Activated CD8-positive, alpha-beta memory T cell treated with anti-CD3 and anti-CD28 coated beads for 1 hour (primary cell): ENCODE measurements at places on chromosomes 2 and 18.

DNA sequence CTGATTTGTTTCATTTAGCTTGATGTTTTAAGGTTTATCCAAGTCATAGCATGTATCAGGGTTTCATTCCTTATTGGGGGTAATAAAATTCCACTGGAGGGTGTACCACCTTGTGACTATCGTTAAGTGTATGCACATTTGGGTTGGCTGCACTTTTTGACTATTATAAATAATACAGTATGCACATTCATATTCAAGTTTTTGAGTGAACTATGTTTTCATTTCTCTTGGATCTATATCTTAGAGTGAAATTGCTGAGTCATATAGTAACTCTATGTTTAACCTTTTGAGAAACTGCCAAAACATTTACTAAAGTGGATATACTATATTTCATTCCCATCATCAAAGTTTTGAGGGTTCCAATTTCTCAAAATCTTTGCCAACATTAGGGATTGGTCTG, 952.7 kb downstream of the TDRD15 start:
- no peak for DNase-seq

DNA sequence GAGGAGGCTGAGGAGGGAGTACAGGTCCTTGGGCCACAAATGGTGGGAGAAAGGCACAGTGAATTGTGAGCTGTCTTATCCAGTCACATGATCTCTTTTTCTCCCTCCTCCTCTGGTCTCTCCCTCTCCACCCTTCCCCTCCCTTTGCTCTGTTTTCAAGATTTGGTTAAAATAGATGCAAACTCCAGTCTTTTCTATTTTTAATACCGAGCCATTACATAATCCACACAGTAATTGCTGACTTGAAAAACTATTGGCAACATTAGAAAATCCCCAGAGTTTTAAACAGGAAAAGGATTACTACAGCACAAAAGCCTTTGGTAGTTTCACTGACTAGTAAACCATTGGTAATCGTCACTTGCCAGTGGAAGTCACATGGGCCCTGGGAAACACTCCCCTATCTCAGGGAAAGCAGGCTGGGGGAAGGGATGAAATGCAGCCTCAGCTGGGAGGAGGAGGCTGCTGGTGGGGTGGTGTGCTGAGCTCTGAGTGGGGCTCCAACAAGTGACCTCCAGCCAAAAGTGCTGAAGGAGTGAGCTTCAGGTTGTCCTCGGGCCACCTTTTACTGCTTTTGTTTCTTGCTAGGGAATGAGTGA, 57.4 kb upstream of the PCBP1 start:
- no peak for DNase-seq

GRCh38 chr2:64863097-64863820, 125.9 kb upstream of the SLC1A4 start:
- no peak for DNase-seq

GRCh38 chr18:27854631-27855030, 322.3 kb downstream of the CDH2 start:
- DNase-seq = no peak

DNA sequence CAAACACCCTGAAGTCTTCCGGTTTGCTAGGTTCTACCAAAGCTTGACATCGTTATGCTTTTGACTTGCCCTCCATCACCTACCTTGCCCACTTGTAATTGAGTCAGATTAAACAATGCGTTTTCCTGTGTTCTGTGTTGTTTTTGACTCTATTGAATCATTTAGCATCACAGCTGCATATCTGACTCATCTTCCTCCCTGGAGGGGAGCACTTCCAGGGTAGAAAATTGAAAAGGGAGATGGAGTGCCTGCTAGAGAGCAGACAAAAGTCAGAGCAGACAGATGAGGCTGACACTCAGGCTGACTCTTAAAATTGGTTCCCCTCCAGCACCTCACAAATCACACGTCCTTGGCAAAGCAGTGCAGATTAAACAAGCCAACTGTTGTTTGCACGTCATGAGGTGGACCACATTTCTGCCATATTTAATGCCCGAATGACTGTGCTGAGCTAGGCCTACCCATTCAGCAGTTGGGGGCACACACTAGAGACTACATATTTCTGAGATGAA, 2.2 kb downstream of the MPP4 start:
- DNase-seq = no peak

GRCh38 chr2:68246396-68246795, 5.9 kb downstream of the PPP3R1 start:
- DNase-seq = no peak

DNA sequence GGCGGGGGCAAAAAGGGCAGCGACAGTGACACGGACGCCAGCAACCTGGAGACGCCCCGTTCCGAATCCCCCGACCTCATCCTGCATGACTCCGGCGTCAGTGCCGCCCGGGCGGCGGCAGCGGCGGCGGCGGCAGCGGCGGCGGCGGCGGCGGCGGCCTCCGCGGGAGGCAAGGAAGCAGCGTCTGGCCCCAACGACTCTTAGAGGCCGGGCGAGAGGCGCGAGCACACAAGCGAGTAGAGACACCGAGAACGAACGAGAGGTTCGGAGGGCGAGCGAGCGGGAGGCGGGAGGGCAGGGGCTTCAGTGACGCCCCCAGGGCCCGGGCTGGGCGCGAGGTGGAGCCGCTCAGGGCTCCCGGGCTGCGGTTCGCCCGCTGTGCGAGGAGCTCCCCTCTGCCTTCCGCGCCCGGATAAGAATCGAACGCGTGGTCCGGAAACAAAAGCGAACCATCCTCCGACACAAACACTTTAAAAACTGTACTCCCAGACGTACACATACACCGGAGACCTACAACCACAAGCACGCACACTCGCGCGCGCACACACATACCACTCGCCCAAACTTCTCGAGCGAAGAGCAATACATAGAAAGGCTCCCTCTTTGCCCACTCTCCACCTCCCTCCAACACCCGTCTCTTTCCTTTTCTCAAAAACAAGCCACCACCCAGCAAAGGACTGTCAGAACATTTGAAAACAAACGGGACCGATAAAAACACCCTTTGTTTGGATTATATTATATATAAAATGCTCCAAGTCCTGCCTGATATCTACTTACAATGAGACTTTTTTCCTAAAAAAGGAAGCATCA, 2.8 kb downstream of the SP9 start:
- no peak for DNase-seq

DNA sequence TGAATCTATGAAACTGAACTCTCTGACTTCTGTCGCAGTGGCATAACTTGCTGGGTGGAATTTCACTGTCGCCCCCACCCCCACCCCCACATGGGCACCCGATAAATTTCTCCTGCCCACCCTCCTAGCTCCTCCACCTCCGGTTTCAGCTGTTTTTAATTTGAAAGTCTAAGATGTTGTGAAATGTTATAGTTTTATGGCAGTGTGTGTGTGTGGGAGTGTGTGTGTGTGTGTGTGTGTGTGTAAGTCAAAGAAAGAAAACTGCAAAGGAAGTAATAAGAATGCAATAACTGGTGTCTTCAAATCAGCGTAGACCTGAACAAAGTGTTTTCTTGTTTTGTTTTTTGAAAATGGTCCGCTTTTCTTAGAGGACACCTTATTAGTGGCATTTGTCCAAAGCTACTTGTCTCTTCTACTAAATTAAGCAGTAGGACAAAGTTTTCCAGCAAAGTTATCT, 388 bp downstream of the DTNA start:
- DNase-seq = no peak

DNA sequence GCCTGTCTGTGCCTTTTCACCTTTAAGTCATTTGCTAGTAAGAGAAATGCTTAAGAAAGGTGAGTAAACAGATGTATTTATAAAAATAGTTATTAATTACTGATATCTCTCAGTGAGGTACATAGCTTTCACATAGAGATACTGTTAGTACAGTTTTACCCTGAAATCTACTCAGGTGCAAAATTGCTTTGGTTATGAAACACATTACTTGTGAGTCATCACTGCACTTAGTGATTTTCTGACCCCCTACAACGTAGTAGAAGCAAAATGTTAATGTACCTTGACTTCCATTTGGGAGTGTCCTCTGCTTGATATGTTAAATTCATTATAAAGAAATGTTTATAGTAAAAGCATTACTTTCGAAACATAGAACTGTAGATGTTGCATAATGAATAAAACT, 6.5 kb downstream of the GLS start:
- no peak for DNase-seq

- no peak for DNase-seq
These were observed 436.8 kb upstream of the CWC22 start for GRCh38 chr2:180443888-180444287.

- DNase-seq = no peak
These were observed 22.5 kb upstream of the UBE2F start for GRCh38 chr2:237944302-237944701.

GRCh38 chr18:58105888-58106260, 61.8 kb downstream of the NEDD4L start:
- DNase-seq = no peak

- no peak for DNase-seq
These were observed 30.5 kb downstream of the LAMA3 start for GRCh38 chr18:23719634-23720201.

GRCh38 chr18:68152770-68153169, 562.1 kb downstream of the TMX3 start:
- DNase-seq = no peak

DNA sequence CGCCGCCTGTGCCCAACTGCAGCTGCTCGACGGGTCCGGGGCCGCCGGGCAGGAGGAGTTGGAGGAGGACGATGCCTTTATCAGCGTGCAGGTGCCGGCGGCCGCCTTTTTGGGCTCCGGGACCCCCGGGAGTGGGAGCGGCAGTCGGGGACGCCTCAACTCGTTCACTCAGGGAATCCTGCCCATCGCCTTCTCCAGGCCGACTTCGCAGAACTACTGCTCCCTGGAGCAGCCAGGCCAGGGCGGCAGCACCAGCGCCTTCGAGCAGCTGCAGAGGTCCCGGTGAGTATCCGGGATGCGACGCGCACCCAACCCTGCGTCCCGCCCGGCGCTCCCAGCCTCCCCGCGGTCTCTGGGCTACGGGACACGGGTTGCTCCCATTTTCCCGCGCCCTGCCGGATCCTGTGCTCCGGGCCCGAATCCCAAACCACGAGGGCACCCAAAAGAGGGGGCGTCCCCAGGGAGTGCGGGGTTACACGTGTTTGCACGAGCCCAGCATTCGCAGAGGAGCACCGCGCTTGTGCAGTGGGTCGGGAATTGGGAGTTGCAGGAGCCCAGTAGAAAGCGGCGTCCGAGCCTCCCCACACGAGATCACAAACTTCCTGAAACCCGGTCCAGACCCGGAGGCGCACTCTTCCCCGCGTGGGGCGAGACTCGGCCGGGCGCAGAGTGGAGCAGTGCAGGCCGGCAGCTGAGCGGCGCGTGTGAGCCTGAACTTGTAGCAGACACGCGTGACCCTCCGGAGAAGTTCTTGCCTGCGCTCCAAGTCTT, 1.2 kb downstream of the CABLES1 start:
- DNase-seq = no peak

- no peak for DNase-seq
These were observed 62.2 kb upstream of the RTN4 start for GRCh38 chr2:55112229-55113031.

GRCh38 chr2:22282220-22282619, 1102.8 kb upstream of the KLHL29 start:
- DNase-seq = no peak

DNA sequence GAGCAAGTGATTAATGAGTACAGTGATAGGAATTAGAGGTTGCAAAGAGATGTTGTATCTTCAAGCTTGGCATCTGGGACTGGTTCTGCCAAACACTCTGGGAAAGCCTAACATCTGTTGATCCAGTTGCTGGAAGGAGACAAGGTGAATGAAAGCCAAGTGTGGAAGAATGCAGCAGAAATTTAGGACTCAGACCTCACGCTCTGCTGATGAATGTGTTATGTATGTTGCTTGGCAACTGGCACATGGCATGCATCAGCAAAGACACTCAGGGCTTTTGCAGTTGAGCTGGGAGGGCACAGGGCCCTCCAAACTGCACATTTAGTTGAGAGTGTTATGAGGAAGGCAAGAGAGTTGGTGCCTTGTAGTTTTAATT, 105.5 kb downstream of the COLEC12 start:
- no peak for DNase-seq

DNA sequence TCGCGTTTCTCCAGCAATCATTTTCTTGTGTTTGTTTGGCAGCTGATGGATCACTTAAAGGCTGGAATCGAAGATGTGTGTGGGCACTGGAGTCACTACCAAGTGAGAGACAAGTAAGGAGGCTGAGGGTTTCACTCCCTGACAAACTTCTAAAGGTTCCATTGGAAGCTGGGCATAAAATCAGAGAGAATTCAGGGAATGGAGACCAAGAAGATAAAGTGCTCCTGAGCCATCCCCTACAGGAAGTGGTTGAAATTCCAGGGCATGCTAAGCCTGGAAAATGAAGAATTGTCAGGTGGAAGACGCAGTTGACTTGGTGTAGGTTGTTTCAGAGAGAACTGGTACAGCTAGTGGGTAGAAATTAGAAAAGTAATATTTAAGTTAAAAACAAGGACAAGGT, 39.1 kb downstream of the SLC9A4 start:
- no peak for DNase-seq

- no peak for DNase-seq
These were observed 90.4 kb upstream of the NOSTRIN start for GRCh38 chr2:168712053-168712452.

DNA sequence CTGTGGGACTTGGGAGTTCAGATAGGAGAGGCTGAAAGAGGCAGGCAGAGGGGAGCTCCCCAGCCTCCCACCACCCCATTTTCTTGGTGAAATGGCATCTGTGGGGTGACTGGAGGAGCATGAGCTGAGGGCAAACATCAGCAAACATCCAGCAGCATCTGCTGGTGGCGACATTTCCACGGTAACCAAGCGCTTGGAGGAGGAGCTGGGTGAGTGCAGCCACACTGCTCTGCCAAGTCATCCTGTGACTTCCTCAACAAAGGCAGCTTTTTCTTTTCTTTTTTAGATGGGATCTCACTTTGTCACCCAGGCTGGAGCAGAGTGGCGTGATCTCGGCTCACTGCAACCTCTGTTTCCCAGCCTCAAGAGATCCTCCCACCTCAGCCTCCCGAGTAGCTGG, 5.6 kb downstream of the TXNL4A start:
- no peak for DNase-seq

DNA sequence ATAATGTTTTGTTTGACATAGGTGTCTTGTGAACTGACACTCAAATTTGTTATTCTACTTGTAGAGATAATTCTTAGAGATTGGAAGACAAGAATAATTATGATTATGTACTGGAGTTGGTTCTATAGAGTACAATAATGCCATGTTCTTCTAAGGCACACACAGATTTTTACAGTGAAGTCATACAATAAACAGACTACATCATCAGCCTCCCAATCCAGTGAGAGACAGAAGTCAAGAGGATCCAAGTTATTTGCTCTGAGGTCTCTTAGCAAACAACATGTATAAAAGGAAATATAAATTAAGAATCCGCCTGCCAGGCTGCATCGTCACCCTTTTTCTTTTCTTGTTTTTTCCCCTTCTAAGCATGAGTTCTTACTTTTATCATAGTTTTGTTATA, 613.5 kb upstream of the SETBP1 start:
- DNase-seq = no peak

GRCh38 chr2:240166191-240166590, 25.7 kb upstream of the OTOS start:
- DNase-seq = no peak
